SK-N-SH treated with all-trans-retinoic acid at 6 μM for 48 hours (cell line): ENCODE measurements at places on chromosomes 7 and 10.
A peak's percentile ranks its signal among the peaks of the same experiment; 100 is the strongest.

DNA sequence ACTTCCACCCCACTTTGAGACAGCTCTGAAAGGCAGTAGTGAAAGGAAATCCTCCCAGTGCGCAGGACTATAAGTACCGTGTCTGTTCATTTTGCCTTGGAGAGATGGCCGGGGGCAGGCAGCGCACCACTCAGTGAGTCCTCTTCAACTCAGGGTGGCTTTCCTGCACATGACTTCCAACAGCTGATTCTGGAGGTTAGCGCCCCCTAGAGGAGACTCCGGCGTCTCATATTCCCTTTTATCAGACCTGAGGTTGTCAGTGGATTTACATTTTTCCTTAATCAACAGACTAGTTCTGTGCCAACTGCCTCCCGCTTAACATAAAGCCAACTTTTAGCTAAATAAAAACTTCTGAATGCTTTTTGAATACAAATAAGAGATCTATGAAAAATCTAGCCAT, 101.0 kb downstream of the HERPUD2 start:
- ATAC-seq, result peak; percentile 40; the same call in 1 of the 3 replicates

- ATAC-seq, result no peak
Observed at GRCh38 chr7:124263232-124263827, 230.5 kb upstream of the TMEM229A start.

- ATAC-seq, result no peak
Observed at GRCh38 chr10:24897326-24897926, 55.0 kb downstream of the PRTFDC1 start.

- ATAC-seq, result no peak
Observed at GRCh38 chr10:1646332-1646731, 91.0 kb downstream of the ADARB2 start.

GRCh38 chr10:110458266-110458920, 39.3 kb upstream of the DUSP5 start:
- ATAC-seq, result no peak

DNA sequence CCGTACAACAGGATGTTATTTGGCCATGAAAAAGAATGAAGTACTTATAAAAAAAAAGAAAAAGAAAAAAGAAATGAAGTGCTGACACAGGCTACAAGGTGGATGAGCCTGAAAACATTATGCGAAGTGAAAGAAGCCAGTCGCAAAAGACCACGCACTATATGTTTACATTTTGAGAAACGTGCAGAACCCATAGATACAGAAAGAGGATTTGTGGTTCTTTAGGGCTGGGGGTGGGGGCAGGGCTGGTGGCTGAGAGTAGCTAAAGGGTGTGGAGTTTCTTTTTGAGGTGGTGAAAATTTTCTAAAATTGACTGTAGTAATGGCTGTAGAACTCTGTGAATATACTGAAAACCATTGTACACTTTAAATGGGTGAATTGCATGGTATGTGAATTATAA, 86.0 kb upstream of the FAM20C start:
- no peak for ATAC-seq

DNA sequence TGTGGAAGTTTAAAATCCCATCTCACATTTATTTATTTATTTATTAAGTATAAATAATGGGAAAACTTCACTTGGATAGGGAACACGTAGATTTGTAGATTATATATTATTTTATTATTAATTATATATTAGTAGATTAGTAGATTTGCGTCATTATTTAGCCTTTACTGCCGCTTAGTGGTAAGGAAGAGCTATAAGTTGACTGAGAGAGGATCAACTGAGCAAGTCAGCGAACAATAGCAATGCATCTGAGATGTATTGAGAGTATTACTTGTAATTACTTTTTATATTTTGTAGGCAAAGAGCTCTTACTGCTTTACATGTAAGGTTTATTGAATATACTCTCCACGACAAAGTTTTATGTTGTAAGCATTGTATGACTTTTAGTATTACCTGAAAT, 244.5 kb upstream of the ANKRD30A start:
- peak; percentile 81 for ATAC-seq
